ENCODE measurements at places on chromosomes 1 and 21. TPM values are rescaled to one million over a fixed set of nuclear protein-coding genes. Genes with fewer than 3 reads are reported as not detected.

DNA sequence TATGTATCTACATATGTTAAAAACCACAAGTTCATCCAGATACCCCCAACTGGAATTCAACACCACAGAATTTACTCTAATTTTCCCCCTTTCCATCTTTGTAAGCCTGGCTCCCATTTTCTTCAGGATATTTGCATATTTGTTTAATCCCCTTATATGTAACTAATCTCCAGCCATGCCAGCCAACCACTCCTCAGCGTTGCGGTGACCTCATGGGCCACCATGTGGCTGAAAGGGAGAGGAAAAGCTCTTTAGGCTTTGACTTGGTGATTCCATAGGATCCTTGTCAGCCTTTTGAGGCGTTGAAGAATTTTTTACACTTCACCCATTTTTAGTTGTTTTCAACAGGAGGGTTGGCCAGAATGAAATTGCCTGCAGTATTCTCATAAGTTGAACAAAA is 10.0 kb downstream of the CLDN19 start:
- DNase-seq: peak; percentile 17

DNA sequence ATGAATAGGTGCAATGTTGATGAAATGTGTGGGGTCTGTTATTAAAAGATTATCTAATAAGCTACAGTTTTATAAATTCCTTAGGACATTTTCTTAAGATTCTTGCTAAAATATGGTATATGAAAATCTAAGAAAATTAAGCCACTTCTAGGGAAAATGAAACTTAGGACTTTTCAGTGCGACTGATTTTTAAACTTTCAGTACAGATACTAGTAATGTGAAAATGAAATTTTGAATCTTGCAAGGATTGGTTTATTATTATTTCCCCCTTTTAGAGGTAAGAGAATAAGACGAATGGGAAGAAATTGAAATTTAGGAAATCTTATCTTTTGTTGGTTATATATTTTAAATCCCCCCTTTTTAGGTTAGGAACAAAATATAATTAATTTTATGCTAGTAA is 16.4 kb downstream of the CAPZA1 start:
- no peak for DNase-seq

- no peak for DNase-seq
Observed at GRCh38 chr1:88029899-88030298, 654.2 kb upstream of the PKN2 start.

Gene SEC16B
- 6.4 TPM for total RNA-seq

Gene KRTAP13-4
- total RNA-seq: not detected

GRCh38 chr1:9025449-9025848 is 774 bp downstream of the SLC2A7 start:
- DNase-seq: no peak

Gene FNDC5
- not detected for total RNA-seq

Gene ANGPTL7
- 5.4 TPM for total RNA-seq

- no peak for DNase-seq
Observed at GRCh38 chr1:34529935-34530859, 224.7 kb upstream of the GJB5 start.

Gene AKT3
- total RNA-seq: 3.8 TPM

GRCh38 chr1:28056129-28056925 is 32.1 kb downstream of the EYA3 start:
- no peak for DNase-seq

GRCh38 chr1:8567146-8567545 is 249.2 kb downstream of the SLC45A1 start:
- no peak for DNase-seq

All from suprapubic skin (tissue), 4 donors.